Hematopoietic multipotent progenitor cell treated with erythropoietin and hydrocortisone succinate and interleukin-3 and kit ligand, for 15 days (in vitro differentiated cells): ENCODE measurements at places on chromosomes 2 and 18.

DNA sequence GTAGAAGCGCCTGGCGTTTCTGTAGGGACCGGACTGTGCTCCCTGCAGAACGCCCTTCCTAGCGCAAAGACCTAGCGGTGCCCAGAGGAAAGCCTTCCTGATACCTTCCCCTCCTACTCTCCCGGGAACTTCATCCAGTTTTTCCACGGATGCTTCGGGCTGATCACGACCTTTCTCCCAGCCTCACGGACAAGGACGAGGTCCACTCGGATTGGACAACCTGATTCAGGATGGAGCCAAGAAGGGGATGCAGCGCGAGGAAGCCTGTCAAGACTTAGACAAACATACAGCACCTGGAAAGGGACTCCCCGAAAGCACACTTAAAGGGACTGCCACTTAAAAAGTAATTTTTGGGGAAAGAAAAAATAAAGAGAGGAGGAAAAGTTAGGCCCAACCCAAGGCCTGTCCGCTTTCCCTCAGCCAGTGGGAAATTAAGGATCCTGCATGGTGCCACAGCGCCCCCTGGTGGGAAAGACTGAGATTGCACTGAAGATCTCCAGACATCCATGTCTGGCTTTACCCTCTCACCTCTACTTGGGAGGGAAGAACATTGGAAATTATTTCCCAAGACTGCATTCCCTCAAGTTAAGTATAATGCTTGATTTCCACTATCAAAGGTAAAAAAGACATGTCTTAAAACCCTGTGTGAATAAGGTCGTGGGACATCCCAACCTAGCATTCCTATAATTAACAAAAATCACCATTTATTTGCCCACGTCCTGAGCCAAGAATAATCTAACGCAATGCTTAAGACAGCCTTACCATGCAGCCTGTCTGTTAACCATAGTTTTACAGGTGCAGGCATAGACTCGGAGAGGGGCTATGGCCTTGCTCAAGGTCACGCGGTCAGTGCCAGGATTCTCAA, 13.4 kb upstream of the COPS8 start:
- DNase-seq: peak; percentile 66

DNA sequence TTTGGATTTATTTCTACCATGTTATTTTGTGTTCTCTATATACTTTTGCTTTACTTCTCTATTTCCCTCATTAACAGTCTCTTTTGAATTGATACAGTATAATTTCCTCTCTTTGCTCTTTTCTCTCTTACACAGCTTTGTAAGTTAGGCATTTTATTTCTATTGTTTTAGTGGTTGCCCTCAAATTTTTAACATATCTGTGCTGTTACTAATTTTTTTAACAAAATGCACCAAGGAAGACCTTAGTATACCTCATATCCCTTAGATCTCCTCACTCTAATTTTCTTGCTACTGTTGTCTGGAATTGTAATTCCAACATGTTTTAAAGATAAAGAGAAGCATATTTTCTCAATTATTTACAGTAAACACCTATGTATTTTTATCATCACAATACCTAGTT, 416.8 kb upstream of the SLC14A2 start:
- no peak for DNase-seq

DNA sequence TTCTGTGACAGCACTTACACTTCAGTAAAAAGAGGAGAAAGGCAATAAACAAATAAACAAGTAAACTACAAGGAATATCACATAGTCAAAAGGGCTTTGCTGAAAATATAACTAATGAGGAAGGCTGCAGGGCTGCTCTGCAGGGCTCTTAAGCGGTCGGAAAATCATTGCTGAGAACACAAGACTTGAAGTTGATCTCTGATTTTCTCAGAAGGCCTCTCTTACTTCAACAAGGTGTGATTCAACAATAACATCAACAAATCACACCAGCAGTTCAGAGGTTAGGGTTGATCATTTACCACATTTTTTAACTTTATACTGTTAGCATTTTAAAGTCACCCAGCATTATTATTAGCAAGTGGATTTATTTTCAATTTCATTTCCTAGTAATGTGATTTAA, 215.6 kb downstream of the ARHGAP15 start:
- DNase-seq: no peak

DNA sequence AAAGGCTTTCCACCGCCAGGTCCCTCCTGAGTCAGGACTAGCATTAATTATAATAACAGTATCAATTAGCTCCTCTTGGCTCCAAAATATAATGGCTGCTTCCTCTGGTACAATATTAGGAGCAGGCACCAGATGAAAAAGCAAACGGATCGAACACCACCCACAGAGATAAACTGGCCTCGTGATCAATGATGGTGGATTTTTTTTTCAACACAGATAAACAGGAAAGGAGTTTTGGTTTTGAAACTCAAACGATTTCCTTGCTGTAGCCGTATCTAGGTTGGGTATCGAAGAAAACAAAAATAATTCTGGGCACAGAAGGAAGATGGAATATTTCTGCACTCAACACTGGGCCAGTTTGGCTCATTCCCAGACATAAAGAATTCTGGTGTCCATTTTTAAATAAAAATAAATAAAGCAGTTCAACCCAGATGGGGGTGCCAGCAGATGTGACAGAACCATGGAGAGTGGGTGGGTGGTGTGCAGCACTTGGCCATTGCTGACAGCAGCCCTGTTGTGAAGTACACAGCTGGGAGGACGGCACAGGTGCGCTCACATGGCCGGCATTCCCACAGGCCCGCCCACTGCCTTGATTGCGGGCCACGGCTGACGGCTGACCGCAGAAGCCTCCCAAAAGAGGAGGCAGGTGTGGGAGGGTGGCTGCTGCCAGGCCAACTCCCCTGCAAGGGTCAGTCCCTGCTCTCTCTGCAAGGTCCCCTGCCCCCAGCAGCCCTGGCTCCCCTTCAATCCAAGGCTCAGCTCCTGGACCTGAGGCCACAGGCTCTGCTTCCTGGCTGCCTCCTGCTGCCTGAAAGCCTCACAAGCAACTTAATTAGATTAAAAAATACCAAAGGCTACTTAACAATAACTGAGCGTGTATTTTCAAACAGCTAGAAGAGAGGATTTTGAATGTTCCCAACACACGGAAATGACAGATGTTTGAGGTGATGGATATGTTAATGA, 351.9 kb upstream of the ID2 start:
- DNase-seq: no peak

GRCh38 chr2:142220901-142221300, 90.1 kb upstream of the LRP1B start:
- no peak for DNase-seq

DNA sequence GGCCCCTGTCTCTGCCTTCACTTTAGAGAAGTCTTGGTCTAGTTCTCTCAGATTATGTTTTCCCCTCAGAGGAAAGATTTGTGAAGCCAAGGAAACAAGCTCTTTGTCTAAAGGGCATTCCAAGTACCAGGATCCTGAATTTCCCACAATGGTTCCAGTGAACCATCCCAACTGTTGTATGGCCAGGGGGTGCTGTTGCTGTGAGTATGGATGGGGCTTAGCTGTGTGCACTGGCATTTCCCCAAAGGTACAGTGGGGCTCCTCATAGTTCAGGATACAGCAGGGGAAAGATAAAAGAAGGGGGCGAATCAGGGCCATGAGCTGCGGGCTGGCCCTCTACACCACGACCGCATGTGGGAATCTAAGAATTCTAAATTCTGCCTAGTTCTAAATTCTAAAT, 1154.0 kb upstream of the FANCL start:
- DNase-seq: no peak

DNA sequence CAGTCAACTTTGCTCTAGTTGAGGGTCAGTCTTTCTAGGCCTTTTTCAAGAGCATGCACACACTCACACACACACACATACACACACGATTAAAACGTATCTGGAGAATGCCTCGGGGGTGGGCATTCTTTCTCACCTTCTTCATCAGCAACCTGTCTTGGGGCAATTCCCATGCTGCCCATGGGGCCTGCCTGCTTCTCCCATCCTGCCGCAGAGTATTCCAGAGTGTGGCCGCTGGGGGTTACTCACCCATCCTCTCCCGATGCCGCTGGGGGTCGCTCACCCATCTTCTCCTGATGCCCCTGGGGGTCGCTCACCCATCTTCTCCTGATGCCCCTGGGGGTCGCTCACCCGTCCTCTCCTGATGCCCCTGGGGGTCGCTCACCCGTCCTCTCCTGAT, 10.8 kb upstream of the ALLC start:
- DNase-seq: no peak

DNA sequence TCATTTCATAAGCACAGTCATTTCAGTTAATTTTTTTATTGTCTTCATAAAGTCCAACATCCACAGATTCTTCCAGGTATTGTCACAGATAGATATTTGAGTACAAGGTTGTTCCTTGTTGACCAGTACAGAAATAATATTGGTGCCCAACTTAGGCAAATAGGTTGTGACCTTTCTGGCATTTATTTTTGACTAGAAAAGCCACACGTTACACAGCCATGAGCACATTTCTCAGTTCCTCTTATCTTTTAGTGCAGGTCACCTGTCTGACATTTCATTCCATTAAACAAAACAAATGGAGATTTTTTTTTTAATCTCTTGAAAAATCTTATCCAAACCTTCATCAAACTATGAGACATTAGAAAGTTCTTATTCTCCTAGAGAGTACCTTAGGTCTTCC, 428.8 kb downstream of the ZNF521 start:
- no peak for DNase-seq

GRCh38 chr2:36453652-36454051, 98.1 kb downstream of the CRIM1 start:
- DNase-seq: no peak

DNA sequence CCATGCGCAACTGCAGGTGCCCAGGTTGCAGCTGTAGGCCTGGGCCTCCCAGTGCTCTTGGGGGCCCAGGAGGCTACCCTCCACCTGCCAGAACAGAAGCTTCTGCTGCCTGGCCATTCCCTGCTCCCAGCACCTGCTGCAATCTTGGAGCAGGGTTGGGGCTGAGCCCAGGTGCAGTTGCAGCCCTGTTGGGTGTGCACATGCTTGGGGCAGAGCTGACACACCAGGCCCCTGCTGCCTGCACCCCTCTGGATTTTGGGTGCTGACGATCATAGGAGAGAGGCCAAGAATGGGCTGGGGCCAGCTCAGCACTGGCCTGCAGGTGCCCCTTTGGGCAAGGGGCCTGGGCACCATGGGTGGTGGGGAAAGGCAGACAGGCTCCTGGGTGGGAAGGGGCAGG, 20.5 kb upstream of the SP140L start:
- DNase-seq: no peak

- no peak for DNase-seq
Observed at GRCh38 chr2:52465287-52465686, 1302.3 kb upstream of the CHAC2 start.

GRCh38 chr2:144099780-144100377, 420.0 kb downstream of the ZEB2 start:
- no peak for DNase-seq

- DNase-seq: no peak
Observed at GRCh38 chr2:27814758-27815157, 43.2 kb downstream of the MRPL33 start.

DNA sequence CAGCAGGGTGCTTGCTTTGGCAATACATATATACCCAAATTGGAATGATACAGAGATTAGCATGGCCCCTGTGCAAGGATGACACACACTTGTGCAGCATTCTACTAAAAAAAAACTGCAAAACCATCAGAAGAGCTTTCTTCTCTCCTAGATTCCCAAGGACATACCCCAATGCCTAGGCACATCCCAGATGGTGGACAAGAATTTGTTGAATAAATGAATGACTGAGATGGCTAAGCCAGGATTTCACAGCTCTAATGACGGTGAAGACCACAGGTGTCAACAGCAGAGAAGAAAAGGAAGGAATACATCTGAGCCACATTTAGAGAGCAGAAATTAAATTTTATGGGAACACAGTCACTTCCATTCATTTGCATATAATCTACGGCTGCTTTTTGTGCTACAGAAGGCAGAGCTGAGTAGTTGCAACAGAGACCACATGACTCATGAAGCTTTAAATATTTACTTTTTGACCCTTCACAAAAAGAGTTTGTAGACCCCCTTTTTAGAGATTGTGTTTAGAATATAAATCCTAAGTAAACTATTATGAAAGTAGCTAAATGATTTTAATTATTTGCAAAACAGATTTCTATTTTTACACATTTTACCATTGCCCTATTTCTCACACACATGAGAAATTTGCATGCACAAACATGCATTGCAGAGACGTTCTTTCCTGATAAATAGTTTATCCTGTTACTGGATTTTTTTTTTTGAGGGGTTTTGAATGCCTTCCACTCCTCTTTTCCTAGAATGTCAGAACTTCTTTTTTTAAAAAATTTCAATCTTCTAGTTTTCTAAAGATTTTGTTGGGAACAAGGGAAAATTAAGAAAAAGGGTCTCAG, 119.0 kb downstream of the PMAIP1 start:
- no peak for DNase-seq

DNA sequence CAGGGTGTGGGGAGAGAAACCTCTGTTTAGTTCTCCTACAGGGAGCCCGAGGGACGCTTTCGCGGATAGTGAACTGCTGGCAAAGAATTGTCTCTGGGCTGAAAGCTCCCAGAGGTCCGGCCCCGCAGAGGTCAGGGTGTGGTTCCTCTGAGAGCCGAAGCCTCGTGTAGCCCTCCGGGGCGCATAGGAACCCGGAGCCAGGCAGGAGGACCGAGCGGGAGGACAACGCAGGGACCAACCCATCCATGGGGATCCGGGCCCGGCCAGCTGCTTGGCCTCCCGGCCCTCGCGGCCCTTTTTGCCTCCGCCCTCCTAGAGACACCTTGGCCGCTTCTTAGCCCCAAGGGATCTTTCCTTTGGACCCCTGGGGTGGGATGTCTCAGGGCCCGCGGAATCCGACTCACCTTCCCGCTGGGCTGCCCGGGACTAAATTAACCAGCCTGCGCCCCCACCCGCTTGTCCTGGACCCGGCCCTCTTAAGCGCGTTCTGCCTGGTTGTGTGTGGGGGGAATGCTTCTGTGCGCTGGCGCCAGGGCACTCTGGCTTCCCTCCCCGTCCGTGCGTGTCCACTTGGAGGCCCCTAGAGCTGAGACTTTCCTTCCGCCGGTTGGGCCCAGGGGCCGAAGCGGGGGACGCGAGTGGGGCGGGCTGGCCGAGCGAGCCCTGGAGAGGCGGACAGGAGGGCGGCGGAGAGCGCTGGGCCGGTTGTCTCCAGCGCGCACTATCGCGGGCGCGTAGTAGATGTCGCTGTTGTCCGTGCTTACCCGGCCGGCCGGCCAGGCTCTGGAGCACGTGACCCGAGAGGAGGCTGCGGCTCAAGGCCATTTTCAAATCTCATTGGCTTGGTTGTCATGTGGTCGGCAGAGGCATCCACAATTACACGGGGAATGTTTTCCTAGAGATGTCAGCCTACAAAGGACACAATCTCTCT, at the start of gene HOXD10:
Gene HOXD10 (plus strand): TSS at position 896 of the 931 bp plus-strand sequence. CDS start 56 bp downstream, outside the sequence.
- DNase-seq: no peak

- no peak for DNase-seq
Observed at GRCh38 chr18:23669804-23670405, 7.2 kb upstream of the ANKRD29 start.

- DNase-seq: no peak
Observed at GRCh38 chr2:84234103-84234502, 225.0 kb downstream of the SUCLG1 start.

DNA sequence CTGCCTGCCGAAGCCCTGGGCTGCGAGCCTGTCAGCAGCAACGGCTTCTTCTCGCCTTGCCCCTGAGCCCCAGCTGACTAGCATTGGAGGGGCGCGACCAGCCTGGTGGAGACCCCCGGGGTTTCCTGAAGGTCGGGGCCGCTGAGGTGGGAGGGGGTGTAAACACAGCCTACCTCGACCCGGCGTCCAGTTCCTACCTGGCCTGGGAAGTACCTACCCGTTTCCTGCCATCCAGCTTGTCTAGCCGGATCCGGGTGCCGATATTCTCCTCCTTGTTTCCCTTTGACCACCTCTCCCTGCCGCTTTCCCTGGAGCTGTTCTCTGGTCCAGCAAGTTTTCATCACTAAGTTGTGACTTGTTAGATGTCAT, 511 bp downstream of the MOB4 start:
- no peak for DNase-seq
